ENCODE measurements at places on chromosomes 4 and X.

- DNase-seq = no peak
These were observed 1232.4 kb downstream of the STIM2 start for GRCh38 chr4:28093071-28093470.

- no peak for DNase-seq
These were observed 10.7 kb downstream of the SEC24B start for GRCh38 chr4:109444182-109444844.

DNA sequence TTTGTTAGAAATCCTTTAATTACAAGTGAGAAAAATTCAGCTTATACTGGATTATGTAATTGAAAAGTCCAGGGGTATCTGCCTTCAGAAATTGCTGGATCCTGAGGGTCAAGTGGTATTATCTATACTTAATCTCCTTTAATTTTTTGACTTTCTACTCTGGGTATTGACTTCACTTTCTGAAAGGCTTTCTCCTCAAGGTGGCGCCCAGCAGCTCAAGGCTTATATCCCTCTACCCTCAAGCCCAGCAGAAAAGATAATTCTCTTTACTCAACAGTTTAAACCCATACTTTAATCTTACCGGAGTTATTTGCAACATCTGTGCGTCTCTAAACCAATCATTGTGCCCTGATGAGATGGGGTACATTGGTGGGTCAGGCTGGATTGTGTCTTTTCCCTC lies 129.5 kb downstream of the LARP7 start:
- DNase-seq = peak; percentile 48

- no peak for DNase-seq
These were observed 277.4 kb upstream of the GATB start for GRCh38 chr4:152038238-152038637.

DNA sequence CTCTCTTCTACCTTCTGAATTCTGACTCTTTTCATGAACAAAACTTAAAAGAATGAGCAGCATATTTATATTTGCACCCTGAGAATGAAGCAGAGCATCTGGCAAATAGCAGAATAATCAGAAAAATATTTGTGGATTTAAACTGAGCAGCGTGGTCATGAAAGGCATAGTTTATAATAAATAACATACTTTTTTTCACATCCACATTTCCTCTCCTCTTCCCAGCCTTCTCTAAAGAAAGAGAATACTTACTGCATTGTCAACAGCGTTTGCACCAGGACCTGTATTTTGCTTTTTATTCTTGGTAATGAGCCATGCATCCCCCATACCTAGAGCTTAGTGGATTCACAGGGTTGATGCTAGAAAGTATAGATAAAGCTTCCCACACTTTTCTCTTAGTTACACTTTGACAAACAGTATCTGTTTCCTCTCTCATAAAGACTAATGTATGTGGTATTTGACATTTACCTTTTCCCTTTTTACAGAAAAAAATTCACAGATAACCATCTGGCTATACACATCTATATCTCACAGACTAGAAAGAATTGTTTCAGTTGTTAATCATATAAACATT lies 131.5 kb downstream of the PRSS12 start:
- DNase-seq = no peak

DNA sequence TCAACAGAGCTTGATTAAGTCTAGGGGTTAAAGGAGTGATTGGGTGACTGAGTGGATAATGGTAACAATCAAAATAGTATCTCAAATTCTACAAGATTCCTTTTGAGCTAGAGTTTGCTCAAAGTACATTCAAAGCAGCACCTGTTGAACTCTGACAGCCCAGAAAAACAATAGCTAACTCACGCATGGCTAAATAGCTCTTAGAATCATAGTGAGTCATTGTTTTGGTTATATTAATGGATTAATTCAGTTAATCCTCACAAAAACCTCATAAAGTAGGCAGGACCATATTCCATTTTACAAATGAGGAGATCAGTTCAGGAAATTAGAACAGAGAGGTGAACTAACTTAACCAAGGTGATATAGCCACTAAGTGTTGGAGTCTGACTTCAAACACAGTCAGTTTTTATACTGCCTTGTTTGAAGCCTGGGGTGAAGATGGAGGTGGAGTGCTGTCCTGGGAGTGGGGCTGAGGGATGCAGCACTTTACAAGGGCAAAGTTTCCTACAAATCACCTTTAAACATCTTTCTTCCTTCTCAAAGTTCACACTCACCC lies 35.9 kb upstream of the PPM1K start:
- DNase-seq = no peak

DNA sequence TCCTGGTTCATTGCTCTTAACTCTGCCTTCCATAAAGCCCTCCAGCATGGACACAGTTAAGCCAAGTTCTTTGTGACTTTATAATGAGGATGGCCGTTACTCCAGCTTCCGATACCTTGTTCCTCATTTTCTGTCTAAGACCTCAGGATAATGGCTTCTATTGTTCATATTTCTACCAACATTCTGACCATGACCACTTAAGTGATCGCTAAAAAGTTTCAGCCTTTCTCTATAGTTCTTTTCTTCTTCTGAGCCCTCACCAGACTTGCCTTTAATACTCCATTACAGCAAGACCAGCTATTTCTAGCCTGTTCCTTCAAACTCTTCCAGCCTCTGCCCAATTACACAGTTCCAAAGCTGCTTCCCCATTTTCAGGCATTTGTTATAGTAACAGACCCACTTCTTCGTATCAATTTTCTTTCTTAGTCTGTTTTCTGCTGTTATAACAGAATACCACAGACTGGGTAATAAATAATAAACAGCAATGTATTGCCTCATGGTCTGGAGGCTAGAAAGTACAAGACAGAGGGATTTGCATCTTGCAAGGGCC lies 12.3 kb downstream of the RNF175 start:
- DNase-seq = no peak

GRCh38 chrX:133776072-133776471 lies 209.3 kb downstream of the GPC3 start:
- peak; percentile 68 for DNase-seq

- no peak for DNase-seq
These were observed 66.7 kb downstream of the STAG2 start for GRCh38 chrX:124028182-124028581.

- no peak for DNase-seq
These were observed 55.7 kb upstream of the GYPE start for GRCh38 chr4:143961075-143961474.

GRCh38 chr4:121791481-121791880 lies 9.6 kb upstream of the EXOSC9 start:
- DNase-seq = no peak

DNA sequence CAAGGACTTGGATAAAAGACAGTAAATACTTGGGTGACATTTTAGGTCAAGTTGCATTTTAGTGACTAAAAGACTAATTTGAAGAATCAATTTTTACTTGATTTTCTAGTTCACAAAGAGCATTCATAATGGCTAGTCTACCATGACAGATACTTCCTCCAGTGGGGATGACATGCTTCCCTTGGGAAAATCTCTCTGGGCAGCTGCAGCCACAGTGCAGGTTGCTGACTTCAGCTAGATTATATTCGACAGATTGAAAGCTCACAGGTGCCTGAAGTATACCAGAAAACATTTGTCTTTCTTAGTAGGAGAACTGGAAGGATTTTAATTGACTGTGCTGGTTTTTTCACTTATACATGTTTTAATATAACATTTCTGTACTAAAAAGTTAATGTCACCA lies 209.6 kb upstream of the MAGEB2 start:
- no peak for DNase-seq

DNA sequence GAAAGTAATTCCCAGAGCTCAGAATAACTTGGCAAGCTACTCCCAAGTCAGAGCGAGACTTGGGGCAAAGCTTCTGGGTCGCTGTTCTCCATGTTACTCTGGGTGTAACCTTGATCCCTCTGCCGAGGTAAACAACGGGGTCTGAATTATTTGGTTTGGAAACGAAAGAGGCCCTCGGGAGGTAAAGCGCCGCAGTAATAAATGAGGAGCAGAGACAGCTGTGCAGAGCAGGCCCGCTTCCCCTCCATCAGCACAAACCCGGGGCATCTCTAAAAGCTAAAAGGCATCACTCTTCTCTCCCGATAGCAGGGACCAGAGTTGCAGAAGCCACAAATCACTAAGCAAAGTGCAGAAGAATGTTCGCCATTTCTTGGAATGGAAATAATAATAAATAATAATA lies 561.5 kb downstream of the BCOR start:
- DNase-seq = no peak

DNA sequence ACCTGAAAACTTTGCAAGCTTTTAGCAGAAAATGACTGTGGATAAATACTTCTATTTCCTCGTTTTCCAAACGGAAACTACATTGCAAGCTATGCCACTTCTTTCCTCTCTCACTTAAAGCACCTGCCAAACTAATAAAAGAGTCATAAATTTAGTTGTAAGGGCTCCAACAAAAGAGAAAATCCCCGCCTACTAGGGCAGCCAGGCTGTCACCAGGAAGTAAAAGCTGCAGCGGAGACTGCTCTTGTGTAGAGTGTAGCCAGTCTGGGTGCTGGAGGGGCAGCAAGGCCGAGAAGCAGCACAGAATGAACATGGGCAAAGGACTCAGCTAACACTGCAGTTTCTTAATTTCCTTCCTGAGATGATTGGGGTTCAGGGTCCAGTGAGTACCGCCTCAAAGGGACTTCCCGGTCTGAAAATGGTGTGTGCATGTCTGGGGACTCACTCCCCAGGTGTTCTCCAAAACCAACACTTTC lies 89.3 kb upstream of the MAML3 start:
- DNase-seq = peak; percentile 46

- DNase-seq = no peak
These were observed 28.3 kb downstream of the NBDY start for GRCh38 chrX:56757327-56757726.

- DNase-seq = no peak
These were observed 5.8 kb downstream of the PAPSS1 start for GRCh38 chr4:107714256-107714655.

- DNase-seq = no peak
These were observed 7.2 kb downstream of the NR0B1 start for GRCh38 chrX:30301963-30302362.

- no peak for DNase-seq
These were observed 253.2 kb downstream of the SPRY1 start for GRCh38 chr4:123649645-123650391.

- DNase-seq = no peak
These were observed 90.1 kb downstream of the ANAPC4 start for GRCh38 chr4:25466966-25467697.

DNA sequence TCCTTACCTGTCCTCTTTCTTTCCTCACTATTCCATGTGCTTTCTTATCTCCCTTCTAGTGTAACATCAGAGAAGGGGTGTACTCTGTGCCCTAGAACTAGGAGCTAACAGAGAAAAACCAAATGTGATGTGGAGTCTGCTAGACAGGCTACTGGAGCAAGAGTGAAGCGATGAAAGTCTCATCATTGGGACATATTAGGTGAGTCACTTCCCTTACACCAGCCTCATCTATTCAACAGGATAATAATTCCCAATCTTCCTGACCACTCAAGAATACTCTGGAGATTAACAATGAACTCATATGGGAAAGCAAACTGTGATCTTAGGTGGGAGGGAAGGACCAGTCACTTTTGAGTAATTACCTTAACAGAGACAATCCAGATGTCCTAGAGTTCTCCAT lies 58.1 kb downstream of the RAB40A start:
- DNase-seq = no peak

GRCh38 chrX:17833954-17834353 lies 27.1 kb downstream of the RAI2 start:
- no peak for DNase-seq

GRCh38 chrX:103356130-103356798 lies at the start of gene TCEAL9:
TCEAL9 (plus strand) TSS chrX:103356506; CDS start chrX:103357685, 1,179 bp downstream.
- DNase-seq = peak; percentile 12

DNA sequence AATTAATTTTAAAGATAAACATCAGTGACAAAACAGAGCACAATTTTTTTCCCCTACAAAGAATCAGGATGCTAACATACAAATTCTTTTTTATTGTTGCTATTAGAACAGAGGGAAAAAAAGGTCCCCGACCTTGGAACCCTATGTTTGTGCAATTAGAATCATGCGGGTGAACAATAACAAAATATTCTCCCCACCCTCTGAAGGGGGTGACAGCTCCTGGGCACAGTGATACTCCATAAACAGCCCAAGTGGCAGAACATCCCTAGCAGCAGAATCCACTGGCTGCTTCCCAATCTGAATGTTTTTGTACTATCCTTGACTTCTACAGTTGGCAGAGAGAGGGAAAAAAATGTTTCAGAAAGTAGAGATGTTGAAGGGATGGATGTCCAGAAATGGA lies 87.7 kb upstream of the TLL1 start:
- no peak for DNase-seq

- no peak for DNase-seq
These were observed 901.5 kb downstream of the ARAP2 start for GRCh38 chr4:35342833-35343232.

DNA sequence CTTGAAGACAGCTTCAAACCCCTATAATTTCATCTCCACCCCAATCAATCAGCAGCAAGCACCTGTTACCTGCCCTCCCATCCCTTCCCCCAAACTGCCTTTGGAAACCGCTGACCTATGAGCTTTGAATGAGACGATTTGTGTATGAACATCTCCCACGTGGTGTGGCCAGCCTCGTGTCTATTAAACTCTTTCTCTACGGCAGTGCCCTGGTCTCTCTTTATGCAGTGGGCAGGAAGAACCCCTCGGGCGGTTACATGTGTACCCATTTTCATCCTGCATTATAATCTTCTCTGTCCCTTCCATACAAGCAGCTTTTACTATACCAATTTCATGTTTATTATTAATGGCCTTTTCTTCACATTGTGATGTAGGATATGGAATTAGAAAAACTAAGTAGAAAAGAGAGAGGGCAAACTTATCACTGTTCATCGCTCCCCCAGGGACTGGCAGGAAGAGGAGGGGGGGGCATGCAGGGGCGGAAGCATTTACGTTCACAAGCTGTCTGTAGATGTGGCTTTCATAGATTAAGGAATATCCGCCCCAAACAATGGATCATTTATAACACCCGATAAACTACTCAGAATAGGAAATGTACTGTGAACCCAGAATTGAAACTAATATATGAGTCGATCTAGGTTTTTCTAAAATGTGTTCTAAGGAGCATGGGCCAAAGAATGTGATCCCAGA lies 95.5 kb upstream of the ZNF518B start:
- no peak for DNase-seq

- DNase-seq = no peak
These were observed 21.8 kb upstream of the JADE1 start for GRCh38 chr4:128787509-128788311.

Data from activated CD8-positive, alpha-beta T cell treated with anti-CD3 and anti-CD28 coated beads for 36 hours (primary cell).